ENCODE measurements at places on chromosomes 12 and 14. TPM values are rescaled to one million over a fixed set of nuclear protein-coding genes. Genes with fewer than 3 reads are reported as not detected.

- DNase-seq: no peak
These were observed 97.7 kb downstream of the RMST start for GRCh38 chr12:97560350-97560749.

DNA sequence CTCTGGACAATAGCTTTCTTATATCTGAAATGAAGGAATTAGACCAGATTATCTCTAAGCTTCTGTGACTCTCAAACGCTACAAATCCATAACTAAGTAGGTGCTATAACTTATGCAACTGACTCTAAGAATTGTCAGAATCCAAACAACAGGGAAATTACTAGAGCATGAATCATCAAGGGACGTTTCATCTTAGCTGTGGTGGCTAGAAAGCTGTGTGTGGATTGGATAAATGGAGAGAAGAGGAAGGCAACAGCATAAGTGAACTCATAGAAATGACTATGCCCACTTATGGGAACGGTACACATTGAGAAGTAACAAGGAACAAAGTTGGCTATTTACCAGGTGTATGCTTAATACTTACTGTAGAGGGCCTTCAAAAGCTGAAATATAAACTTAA, 96.0 kb upstream of the NEDD1 start:
- no peak for DNase-seq

- DNase-seq: no peak
These were observed 3.4 kb downstream of the KANSL2 start for GRCh38 chr12:48678551-48679185.

- no peak for DNase-seq
These were observed 73.2 kb downstream of the IPO8 start for GRCh38 chr12:30622509-30622908.

- DNase-seq: no peak
These were observed 102.7 kb downstream of the LRRK2 start for GRCh38 chr12:40327535-40327934.

GRCh38 chr12:12272869-12273268, 6.0 kb upstream of the LRP6 start:
- no peak for DNase-seq

- DNase-seq: no peak
These were observed 199.7 kb upstream of the ATXN7L3B start for GRCh38 chr12:74337951-74338350.

DNA sequence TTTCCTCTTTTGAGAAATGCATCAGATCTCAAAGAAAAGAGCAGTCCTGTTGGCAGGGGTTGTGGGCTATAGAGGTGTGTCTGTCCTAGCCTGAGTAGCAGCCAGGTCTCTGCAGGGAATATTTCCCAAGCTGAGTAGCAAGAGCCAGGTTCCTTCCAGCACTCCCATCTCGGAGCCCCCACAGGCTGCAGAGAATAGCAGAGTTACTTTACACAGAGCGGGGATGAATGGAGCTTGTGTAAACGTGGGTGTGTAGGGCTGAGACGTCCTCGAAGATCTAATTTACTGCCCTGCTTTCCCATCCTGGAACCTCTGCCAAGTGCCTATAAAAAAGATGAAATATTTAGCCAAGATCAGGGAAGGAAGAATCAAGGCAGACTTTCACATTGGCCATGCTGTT, 156.6 kb downstream of the TSPAN9 start:
- DNase-seq: no peak

GRCh38 chr14:105384605-105385321, 13.6 kb upstream of the TEX22 start:
- no peak for DNase-seq

DNA sequence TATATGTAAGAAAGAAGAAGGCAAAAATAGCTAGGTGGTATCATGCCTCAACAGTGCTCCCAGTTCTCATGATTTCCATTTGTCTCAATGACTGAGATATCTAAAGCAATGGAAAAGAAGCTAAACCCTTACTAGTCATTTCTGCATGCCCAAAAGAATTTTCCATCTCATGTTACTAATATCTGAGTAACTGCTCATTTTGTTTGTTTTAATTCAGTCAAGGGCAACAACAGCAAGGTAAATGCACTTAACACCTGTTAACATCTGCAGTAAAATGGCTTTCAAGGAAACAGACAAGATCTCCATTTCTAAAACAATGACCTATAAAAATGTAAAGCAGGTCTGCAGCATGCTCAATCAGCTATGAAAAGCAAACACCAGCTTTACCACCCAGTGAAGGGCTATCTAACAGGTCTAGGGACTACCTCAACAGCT, 19.4 kb upstream of the SELPLG start:
- no peak for DNase-seq

Gene LIN7A
- polyA plus RNA-seq: 4.3 TPM

GRCh38 chr14:54046250-54046649, 89.6 kb upstream of the BMP4 start:
- no peak for DNase-seq

DNA sequence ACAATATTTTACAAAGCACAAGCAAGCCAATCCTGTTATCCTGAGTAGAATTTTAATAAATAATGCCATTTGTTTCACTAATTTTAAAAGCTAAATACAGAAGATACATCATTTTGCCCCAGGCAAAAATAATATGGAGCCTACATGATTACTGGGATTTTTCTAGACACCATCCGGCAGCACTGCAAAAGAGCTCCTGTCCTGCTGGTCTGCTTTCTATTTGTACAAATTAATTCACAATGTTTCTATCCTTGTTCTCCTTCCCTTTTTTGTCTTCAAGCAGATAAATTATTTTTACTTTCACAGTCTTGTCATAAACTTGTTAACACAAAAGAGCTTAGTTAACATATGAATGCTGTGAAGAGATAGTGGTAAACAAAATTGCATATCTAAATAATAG, 4.6 kb downstream of the SIX1 start:
- DNase-seq: no peak

GRCh38 chr12:98757455-98757854, 112.4 kb downstream of the APAF1 start:
- DNase-seq: no peak

- peak; percentile 59 for DNase-seq
These were observed 37.3 kb downstream of the GPR135 start for GRCh38 chr14:59427653-59428580.

Gene PLEK2
- 0.45 TPM for polyA plus RNA-seq

DNA sequence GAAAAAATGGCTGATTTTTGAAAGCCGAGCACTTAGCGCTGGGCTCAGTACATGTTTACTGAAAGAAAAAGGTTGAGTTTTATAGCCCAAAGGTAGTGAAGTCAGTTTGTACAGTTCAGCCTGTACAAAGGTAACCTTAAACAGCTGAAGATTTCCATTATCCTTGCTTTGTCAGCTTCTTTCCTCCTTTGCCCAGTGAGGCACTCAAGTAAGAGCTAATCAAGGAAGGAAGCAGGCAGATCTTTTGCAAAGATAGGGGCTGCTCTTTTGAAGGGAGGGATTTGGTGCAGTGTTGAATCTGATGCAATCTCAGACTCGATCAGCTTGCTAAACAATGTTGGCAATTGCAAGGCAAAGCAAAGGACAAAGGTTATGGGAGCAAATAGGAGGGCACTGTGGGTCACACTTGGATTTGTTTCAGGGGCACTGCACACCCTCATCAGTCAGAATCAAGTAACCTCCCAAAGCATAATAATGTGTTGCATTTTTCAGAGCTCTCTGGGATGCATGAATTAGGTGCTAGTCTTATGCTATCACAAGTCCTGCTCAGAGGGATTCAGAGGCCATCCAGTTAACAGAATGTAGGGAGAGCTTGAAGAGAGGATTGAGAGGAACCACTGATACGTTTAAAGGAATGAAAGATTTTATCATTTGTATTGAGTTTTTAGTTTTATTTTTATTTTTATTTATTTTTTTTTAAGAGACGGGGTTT, 44.4 kb downstream of the ANO6 start:
- DNase-seq: no peak

Gene ESR2
- not detected for polyA plus RNA-seq

GRCh38 chr12:71760471-71760870, 5.8 kb downstream of the RAB21 start:
- DNase-seq: no peak

DNA sequence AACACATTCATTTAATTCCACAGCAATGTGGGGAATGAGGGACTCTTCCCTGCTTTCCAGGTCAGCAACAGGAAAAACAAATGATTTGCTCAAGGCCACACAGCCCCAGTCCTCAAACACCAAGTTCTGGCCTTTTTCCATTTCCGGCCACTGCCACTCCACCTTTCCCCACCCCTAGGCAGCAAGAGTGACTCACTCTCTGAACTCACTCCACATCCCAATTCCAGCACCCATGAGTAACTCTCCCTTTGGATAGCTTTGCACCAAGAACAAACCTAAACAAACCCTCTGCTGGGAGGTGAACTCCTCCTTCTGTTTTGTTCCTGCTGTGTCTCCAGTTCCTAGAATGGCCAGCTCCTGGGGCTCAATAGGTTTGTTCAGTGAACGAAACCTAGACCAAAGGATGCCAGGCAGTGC, 30.4 kb upstream of the PLEKHG6 start:
- no peak for DNase-seq

DNA sequence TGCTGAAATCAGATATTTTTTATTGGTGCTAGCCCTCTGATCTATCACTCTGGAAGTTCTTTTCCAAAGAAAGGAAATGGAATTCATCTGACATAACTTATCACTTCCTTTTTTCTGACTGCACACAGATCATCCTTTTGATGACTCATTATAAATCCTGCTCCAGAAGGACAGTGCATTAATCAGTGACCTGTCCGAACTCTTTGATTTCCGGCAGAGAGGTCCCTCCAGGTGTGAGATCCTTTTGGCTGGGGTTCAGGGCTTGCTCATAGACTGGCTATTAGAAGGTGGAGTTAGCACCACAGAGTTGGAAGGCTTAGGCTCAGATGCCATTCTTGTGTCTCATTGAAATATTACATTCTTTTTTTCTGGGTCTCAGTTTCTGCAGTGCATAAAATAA, 328.2 kb downstream of the ZFP36L1 start:
- no peak for DNase-seq

Gene MUCL1
- not detected for polyA plus RNA-seq

DNA sequence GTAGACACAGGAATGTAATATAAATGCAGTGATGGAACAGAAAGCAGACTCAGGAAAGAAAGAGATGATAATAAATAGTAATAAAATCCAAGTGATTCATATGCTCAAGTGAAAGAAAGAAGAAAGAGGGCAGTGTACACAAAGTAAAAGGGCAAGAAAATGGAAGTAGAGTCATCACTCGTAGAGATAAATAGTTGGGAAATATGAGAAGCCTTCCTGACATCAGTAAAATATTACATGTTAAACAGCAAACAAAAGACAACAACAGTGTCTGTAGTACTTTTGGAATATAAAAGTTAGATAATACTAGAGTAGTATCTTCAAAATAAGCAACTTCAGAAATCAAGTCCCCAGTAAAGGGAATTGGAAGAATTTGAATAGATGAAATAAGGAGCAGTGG, 412.3 kb downstream of the RAD51B start:
- no peak for DNase-seq

- DNase-seq: no peak
These were observed 40.5 kb downstream of the SLC2A14 start for GRCh38 chr12:7832059-7832696.

DNA sequence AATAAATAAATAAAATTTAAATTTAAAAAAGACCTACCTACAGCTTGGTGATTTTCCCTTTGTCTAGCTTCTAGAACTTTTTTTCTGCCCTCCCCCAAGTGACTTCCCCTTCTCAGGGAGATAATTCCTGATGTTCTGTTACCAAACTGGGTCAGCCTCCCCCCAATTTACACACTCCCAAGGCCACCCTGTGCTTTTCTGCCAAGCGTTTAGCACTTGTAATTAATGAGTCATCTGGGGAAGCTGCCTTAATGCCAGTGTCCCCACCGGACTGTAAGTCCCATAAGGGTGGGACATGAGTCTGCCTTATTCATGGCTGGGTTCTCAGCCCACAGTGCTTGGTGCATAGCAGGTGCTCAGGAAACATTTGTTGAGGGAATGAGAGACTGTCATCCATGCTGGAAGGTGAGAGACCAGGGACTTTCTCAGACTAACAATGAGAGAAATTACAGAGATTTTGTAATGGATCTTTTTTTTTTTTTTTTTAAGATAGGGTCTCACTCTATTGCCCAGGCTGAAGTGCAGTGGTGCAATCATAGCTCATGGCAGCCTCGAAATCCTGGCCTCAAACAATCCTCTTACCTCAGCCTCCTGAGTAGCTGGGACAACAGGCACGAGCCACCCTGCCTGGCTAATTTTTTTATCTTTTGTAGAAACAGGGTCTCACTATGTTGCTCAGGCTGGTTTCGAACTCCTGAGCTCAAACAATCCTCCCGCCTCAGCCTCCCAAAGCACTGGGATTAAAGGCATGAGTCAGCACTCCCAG, 106.8 kb downstream of the PHETA1 start:
- no peak for DNase-seq

DNA sequence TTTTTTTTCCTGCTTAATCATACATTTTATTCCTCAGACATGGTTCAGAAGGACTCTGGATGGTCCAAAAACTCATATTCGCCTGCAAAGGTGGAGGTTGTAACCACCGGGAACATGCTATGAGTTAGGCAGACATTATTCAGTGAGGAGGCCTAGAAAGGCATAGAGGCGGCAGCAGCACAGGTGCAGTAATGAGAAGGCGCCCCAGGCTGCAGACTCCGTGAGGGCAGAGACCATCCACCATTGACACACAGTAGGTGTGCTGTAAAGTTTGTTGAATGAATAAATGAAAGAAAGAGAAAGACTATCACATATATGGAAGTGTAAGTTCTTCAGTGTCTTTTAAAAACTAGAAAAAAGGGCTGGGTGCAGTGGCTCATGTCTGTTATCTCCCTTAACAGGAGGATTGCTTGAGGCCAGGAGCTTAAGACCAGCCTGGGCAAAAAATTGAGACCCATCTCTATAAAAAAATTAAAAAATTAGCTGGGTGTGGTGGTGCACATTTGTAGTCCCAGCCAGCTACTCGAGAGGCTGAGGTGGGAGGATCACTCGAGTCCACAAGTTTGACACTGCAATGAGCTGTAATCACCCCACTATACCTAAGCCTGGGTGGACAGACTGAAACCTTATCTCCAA, 34.5 kb upstream of the PTGR2 start:
- DNase-seq: no peak

GRCh38 chr12:20931894-20932293, 121.4 kb downstream of the SLCO1B3 start:
- no peak for DNase-seq

Gene MYF6
- 50.8 TPM for polyA plus RNA-seq

DNA sequence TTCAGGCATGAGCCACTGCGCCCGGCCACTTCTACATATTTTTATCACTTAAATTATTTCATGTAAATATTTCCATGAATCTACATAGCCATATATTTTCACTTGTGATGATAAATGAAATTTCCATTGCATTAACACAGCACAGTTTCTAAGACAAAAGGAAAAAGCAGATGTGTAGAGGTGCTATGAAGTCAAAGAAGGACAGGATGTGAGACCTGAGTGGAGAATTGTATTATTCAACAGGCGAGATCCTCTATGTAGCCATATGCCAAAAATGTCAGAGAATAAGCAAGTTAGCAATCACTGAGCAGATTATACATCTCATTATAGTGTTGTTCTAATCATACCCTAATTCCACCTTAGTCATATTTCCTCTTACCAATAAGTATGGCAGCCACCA, 38.1 kb downstream of the ATF7 start:
- DNase-seq: no peak

Gene ARHGEF40
- polyA plus RNA-seq: 74.5 TPM

Gene SLC4A8
- polyA plus RNA-seq: 1.6 TPM
